ENCODE measurements at places on chromosomes 5 and 9.

DNA sequence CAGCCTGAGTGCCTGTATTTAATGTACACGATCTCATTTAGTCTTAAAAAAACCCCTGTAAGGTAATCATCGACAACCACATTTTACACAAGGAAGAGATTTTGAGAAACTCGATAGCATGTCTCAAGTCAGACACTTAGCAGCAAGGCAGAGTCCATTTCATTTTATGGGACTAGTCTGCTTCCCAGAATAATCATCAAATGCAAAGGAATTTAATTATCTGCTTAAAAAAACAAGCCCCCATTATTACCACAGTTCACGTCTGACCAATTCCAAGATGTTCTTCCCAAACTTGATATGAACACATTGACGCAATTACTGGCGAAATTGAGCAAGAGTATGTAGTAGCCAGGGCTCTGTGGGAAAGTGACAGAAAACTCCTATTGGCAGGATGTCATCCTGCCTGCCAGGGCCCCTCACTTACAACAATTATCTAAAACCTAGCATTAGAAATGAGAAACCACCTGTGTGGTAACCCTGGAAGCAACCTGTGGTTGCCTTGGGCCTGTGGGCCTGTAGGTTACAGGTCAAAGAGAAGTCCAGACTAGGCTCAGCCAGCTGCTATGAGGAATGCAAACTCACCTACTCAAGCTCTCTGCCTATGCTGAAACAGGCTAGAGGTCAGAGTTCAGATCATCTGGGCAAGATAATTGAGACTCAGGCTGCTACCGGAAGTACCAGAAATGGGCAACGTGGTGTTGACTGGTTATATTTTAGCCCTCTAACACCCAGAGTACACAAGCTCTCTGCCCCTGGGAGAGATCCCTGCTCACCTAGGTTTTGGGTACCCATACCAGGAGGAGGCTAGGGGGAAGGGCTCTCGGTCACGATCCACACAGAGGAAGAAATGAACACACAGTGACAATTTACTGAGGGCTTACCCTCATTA lies 1.6 kb downstream of the B4GALT1 start:
- DNase-seq, result no peak

GRCh38 chr9:109277451-109277850 lies 43.4 kb downstream of the EPB41L4B start:
- DNase-seq, result no peak

DNA sequence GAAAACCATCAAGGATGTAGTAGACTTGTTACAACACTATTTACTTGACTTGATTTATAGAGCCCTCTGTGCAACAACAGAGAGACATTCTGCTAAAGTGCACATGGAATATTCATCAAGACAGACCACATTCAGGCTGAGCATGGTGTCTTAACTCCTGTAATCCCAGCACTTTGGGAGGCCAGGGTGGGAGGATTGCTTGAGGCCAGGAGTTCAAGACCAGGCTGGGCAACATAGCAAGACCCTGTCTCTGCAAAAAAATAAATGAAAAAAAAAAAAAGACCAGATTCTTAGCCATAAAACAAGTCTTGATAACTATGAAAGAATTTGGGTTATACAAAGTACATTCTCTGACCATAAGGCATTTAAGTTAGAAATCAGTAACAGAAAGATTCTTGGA lies 25.3 kb downstream of the DENND4C start:
- no peak for DNase-seq

- DNase-seq, result no peak
These were observed 13.8 kb downstream of the PTGES2 start for GRCh38 chr9:128113526-128114325.

GRCh38 chr5:83957188-83957587 lies 236.5 kb upstream of the HAPLN1 start:
- no peak for DNase-seq

GRCh38 chr5:103466495-103466894 lies 96.1 kb downstream of the NUDT12 start:
- no peak for DNase-seq

DNA sequence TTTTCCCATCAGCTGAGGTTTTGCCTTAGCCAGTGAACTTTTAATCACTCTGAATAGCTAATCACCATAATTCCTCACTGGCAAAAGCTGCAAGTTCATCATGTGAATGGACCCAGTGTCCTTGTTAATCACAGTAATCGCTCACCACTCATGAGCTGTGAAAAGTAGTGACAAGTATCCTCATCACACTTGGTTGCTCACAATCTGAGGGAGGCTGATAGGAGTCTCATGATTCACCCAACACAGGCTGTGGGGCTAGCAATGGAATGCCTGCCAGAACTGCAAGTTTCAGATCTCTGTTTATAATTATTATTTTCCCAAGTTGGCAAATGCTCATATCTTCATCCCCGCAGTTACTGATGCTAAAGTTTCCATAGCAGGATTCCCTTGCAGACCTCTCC lies 467.2 kb downstream of the KIF4B start:
- no peak for DNase-seq

GRCh38 chr5:142866563-142867275 lies 96.5 kb downstream of the ARHGAP26 start:
- peak; percentile 37 for DNase-seq

DNA sequence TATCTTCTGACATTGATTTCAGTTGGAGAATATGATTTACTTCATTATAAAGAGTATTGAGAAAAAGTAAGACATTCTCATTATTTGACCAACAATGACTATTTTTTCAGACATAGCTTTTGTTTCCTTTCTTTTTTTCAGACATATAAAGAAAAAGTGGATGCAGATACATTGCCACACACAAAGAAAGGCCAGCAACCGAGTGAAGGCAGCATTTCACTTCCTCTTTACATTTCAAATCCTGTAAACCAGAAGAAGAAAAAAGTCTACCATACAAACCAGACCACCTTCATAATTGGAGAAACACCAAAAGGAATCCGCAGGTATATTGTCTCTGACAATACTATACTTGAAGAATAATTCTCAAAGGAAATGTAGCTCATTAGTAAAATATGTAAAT lies 128.9 kb downstream of the ERCC6L2 start:
- DNase-seq, result no peak

GRCh38 chr9:129072171-129072570 lies 8.7 kb upstream of the DOLPP1 start:
- DNase-seq, result no peak

- DNase-seq, result no peak
These were observed 303.8 kb upstream of the IRX4 start for GRCh38 chr5:2186472-2187015.

- no peak for DNase-seq
These were observed 5.6 kb downstream of the CDX1 start for GRCh38 chr5:150172145-150172544.

GRCh38 chr5:126446498-126447224 lies 23.5 kb downstream of the GRAMD2B start:
- peak; percentile 46 for DNase-seq

- DNase-seq, result no peak
These were observed 161.7 kb upstream of the NUDT12 start for GRCh38 chr5:103724271-103724670.

DNA sequence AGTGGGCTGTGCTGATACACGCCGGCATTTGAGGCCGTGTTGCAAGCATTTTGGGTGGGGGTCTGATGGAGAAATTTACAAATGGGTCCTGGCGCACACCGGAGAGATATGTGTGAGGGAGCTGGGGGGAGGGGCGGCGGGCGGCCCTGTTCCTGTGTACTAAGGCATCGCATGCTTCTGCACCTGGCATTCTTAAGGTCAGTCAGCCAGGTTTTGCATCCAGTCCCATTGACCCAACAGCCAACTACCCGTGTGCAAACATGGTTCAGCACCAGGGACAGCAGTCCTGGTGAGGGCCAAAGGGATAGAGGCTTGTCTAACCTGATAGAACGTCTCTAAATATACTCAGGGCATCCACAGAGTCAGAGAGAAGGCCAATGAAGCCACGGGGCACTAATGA lies 839 bp downstream of the GABRG2 start:
- peak; percentile 3 for DNase-seq

GRCh38 chr5:128224336-128224735 lies 140.8 kb downstream of the SLC12A2 start:
- DNase-seq, result no peak

DNA sequence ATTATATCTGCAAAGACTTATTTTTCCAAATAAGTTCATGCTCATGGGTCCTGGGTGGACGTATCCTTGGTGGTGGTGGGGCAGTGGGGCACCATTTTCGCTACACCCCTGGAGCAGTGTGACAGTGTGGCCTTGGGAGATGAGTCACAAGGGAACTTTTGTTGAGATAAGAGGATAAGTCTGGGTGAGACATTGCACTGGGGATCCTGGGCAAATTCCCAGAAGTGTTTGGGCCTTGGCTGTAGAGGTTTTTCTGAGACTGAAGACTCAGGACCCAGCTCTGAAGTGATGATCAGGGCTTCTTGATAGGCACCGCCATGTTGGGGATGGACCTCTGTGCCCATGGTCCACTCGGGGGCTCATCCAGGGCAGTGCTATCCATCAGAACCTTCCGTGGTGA lies 149.4 kb downstream of the MACROH2A1 start:
- no peak for DNase-seq

GRCh38 chr5:5575461-5575860 lies 153.0 kb downstream of the ICE1 start:
- DNase-seq, result no peak

DNA sequence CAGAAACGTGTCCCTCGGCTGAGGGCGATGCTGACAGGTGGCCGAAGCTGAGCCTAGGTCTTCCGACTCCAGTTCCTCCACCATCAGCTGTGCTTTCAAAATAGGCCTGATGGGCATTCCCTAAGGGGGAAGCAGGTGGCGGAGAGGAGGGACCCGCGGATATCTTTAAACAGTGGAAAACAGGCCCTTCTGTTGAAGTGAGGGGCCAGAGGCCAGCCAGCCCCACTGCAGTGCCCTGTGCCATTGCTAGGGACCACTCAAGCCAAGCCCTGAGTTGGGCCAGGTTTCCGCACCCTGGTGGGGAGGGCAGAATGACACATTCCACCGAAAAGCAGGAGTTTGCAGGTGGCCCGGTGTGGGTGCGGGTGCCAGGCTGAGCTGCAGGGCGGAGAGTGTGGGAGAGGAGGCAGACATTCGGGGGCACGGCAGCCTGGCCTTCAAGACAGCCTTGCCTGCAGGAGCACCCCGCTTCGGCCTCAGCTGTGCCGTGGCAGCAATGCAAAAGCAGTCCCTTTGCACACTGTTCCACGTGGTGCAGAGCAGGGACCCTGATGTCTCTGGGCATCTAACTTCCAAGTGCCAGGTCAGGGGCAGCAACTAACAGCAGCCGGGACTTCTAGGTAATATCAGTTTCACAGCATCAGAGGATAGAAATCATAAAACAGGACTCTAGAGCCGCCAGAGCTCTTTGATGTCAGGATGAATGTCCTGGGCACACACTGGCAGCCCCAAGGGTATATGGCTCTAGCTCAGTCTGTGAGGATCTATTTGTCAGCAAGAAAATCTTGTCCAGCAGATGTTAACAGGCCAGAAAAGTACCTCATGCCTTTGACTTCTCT lies 17.2 kb downstream of the HNRNPH1 start:
- DNase-seq, result no peak

DNA sequence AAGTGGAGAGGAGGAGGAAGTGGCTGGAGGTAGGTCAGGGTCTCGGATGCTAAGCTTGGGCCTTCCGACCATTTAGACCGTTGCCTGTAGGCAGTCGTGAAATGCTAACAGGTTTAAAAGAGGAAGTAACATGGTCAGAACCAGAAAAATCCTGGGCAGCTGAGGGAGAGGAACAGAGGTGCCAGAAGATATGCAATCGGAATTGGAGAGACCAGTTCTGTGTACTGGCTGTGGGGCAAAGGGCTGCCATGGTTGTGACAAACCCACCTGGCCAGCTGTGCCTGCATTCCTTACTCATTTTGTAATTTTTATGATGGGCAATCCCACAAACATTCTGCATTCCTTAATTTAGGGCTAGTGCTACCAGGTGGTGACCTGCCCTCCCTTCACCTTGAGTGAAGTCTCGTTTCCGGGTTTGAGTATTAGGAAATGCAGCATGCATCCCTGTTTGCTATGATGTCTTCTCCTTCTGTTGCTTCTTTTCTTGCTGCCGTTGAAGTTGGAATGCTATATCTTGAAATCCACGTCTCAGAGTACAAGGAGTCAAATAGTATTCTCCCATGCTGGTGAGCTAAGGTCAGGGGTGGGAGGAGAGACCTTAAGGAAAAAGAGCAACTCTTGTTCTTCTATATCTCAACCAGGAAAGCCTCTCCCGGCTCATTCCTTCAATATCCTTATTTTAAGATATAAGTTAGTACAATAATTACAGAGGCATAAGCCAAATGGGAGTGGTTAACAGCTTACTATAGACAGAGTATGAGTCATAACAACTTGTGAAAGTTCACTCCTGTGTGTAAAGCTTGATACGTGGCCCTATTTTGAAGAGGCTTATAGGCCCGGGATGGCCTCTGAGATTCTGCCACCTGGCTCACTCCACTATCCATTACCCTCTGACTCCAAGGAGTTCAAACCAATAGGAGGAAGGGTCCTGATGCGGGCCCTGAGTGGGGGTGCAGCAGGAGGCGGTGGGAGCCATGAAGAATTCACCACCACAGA lies 37.0 kb downstream of the B4GALT1 start:
- no peak for DNase-seq
